Effector CD8-positive, alpha-beta T cell (primary cell): ENCODE measurements at places on chromosomes 1 and 21.

GRCh38 chr21:41478319-41479177, 29.4 kb downstream of the TMPRSS2 start:
- DNase-seq, result no peak

GRCh38 chr21:32844653-32845436, 73.3 kb upstream of the PAXBP1 start:
- no peak for DNase-seq

DNA sequence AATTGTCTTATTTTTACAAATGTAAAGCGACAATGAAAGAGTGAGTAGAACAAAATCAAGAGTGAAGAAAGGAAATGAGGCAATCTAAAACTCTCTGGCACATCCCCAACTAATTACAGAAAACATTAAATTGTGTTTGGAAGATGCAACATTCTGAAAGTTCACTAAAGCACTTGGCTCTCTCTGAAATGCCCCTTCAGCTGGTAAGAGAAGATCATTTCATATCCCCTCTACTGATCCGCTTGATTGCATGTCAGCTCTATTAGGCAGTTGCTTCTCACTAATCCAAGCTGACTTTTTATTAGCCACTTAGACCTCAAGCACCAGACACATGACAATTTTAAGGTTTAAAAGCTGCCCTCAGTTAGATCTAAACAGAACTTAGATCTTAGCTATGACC, 262.8 kb upstream of the PRMT6 start:
- DNase-seq, result no peak

GRCh38 chr1:154819628-154820590, 50.2 kb downstream of the KCNN3 start:
- DNase-seq, result no peak

- no peak for DNase-seq
Observed at GRCh38 chr1:208387908-208388811, 144.0 kb upstream of the PLXNA2 start.

DNA sequence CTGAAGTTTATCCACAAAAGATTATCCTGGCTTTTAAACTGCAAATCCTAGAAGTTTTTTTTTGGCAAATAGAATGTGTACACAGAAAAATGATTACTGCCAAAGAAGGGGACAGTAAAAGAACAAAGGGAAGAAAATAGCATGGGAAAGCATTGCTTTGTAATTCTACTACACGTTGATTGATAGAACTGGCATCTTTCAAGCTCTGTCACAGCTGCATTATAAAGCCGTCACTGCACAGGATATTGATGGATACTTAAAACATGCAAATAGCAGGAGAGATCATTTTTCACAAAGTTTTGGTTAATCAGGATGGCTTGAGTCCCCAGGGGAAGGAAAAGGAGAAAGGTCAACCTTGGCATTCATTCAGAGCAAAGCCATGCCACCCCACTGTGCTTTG, 183.7 kb upstream of the RRP15 start:
- DNase-seq, result no peak

DNA sequence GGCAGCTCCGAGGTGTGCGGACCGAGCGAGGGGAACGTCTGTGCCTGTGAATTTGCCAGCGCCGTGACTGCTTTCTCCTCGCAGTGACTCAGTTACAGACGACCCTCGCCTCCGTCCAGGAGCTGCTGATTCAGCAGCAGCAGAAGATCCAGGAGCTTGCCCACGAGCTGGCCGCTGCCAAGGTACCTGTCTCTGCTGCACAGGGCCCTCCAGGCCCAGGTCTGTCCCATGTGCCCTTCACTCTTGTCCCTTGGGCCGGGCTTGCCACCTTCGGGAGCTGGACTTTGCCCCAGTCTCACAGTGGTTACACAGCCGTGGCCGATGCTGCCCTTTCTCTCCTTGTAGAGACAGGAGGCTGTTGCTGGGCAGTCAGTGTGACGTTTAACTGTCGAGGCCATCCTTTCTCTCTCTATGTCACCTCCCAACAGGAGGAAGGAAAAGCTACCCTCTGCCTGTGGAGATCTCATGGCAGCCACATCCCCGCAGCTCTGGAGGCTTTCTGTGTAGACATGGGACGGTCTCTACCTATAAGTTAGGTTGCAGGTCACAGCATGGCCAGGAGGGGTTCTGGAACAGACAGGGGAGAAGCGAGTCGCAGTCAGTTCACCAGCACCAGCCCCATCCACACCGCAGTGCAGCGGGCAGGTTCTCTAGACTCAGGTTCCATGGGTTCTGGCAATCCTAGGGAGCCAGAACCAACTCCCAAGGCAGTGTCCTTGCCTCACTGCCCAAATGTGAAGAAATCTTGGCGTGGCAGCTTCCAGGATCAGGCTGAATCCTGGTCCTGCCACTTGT, 149.7 kb downstream of the PEX14 start:
- no peak for DNase-seq

DNA sequence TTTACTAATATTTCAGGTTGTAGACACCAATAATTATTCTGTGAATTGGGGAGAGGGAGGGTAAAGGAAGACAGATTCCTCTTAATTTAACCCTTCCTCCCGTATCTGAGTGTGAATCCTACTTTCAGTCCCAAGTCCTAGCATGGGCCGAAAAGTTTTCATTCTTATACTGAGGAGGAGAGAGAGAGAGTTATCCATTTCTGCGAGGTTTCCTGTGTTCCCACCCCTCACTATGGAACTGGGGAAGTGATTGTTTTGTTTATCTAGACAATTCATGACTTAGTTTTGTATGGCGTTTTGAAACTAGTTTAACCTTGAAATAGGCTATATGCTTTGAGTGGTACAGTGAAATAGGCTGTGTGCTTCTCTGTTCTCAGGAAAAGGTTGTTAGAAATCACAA, 134.0 kb upstream of the DPYD start:
- DNase-seq, result no peak

DNA sequence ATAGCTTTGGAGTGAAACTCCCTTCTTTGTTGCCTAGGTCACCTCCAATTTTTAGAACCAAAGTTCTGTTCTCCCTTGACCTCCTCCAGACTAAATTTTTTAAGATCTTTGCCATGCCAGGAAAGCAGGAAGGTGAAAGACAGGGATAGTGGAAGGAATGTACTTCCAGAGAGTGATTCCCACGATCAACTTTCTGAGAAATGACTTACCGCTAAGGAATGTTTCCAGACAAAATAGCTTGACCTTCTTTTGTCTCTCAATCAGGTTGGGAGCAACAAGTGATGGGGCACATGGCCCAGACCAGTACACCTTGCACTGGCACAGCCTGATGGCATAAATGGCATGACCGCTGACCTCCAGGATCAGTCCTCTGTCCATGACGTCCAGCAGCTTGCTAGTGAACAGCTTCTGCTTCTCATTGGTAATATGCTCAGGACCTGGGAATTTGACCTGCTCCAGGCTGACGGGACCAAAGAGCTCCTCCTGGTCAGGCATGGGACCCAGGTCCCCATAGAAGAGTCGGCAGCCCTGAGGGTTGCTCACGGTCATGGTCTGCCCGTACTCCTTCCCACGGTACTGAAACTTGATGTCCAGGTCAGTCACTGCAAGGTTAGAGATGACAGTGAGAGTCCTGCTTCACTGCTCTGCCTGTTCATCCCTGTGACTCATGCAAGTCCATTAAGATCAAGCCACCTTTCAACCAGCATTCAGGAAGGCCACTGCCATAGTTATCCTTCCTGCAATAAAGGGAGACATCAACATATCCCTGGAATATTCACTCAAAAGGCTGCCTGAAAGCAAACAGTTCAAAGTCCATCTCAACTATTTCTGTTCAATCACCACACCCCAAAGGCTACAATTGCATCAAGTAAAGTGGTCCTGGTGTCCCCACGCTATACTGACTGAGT, 6.2 kb upstream of the C1orf74 start:
- no peak for DNase-seq

- DNase-seq, result no peak
Observed at GRCh38 chr1:41620365-41621169, 136.1 kb upstream of the EDN2 start.

- DNase-seq, result no peak
Observed at GRCh38 chr1:22652881-22653316, at the start of gene C1QB. TSS of gene C1QB (plus strand) at chr1:22653236. CDS start at chr1:22659463, 6,227 bp downstream.

- DNase-seq, result no peak
Observed at GRCh38 chr21:32371913-32372314, 20.9 kb downstream of the URB1 start.

- no peak for DNase-seq
Observed at GRCh38 chr1:69991644-69992043, 213.7 kb downstream of the LRRC40 start.

- no peak for DNase-seq
Observed at GRCh38 chr1:87218618-87219017, 110.1 kb upstream of the LMO4 start.

DNA sequence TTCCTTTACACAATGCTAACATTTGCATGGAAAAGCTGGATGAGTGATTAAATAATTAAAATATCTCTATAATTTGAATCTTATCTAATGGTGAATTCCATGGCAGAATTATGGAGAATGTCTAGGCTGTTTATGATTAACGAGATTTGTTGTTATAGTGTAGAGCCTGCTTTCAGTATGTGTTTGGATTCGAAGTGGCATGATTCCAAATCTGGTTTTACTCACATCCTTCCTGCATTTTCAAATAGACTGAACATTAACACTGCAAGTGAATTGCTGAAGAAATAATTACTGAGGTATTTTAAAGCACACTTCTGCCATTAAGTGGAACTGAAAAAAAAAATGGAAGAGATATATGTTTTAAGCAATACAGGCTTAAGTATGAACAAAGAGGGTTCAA, 5.1 kb upstream of the NEK7 start:
- no peak for DNase-seq

DNA sequence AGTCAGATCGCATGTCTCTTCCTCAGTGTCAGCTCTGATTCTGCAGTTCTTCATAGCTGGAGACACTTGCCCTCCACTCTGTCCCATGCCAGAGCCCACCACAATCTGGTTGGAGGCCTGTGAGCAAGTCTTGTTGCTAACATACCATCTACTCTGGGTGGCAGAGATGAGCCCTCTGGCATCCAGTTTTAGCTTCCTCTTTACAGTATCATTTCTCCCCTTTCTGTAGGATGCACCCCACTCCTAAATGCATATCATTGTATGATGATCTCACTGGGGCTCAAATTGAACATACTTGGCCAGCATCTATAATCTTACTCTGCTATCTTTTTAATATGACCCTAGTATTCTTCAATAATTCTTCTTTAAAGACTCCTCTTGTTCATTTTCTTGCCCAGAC, 16.9 kb downstream of the PCNX2 start:
- DNase-seq, result no peak

- DNase-seq, result no peak
Observed at GRCh38 chr1:93961906-93962305, 52.7 kb upstream of the GCLM start.

DNA sequence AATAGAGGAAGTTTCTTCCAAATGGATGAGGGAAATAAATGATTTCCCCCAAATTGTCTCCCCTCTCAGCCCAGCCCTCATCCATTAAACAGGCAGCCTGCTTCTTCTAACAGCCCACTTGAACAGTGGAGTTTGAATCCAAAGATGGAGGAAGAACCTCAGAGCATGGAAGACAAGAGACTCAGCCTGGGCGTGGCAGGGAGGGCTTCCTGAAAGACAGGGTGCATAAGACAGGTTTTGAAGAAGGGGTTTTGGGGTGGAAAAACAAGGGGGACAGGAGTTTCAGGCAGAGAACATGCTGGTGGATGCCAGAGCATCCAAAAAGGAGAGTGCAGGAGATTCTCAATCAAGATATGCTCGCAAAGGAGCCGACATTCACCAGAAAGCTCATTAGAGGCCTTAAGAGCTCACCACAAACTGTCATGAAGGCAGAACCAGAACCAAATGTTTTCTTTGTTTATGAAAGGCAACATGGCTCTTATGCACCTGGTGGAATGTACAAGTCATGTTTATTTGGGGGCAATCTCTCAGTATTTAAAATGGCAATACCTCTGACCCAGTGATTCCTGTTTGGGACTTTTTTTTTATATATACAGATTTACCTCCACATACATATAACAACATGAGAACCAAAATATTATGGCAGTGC, 26.5 kb upstream of the TSPEAR start:
- no peak for DNase-seq

DNA sequence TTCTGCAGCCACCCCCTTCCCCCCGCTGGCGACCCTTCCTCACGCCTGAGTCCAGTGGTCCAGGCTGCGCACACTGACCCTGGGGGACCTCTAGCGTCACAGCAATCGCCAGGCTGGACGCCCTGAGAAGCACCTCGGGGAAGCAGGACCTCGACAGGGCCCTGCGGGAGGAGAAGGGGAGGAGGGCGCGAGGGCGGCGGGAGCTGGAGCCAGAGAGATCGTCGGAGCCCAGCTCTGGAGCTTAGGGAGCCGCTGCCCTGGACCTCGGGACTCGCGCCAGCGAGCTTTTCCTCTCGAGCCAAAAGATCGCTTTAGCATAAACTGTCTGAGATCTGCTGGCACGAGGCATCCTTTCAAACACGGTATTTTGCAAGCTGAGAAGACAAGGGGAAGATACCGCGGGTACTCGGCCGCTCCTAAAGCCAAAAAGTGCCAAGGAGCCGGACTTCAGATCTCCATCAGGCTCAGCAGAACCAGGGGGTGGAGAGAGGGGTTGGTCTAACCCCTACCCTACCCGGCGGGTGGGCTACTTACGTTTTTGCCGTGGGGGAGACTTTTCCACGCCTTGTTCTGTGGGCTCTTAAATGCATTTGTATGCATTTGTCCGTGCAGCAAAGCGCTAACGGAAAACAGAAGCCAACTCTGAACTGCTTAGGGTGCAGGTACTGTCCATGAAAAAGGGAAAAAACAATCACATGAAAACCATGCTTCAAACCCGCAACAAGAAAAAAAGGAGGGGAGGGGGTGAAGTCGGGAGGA, 586 bp downstream of the COL24A1 start:
- no peak for DNase-seq
